ENCODE measurements at places on chromosomes 6 and 20.

- no peak for DNase-seq
These were observed 160.7 kb downstream of the FOXC1 start for GRCh38 chr6:1770435-1770843.

GRCh38 chr6:112130878-112131277 lies 43.5 kb downstream of the FAM229B start:
- DNase-seq, result no peak

- DNase-seq, result no peak
These were observed 152.3 kb upstream of the BEND6 start for GRCh38 chr6:56802584-56802983.

DNA sequence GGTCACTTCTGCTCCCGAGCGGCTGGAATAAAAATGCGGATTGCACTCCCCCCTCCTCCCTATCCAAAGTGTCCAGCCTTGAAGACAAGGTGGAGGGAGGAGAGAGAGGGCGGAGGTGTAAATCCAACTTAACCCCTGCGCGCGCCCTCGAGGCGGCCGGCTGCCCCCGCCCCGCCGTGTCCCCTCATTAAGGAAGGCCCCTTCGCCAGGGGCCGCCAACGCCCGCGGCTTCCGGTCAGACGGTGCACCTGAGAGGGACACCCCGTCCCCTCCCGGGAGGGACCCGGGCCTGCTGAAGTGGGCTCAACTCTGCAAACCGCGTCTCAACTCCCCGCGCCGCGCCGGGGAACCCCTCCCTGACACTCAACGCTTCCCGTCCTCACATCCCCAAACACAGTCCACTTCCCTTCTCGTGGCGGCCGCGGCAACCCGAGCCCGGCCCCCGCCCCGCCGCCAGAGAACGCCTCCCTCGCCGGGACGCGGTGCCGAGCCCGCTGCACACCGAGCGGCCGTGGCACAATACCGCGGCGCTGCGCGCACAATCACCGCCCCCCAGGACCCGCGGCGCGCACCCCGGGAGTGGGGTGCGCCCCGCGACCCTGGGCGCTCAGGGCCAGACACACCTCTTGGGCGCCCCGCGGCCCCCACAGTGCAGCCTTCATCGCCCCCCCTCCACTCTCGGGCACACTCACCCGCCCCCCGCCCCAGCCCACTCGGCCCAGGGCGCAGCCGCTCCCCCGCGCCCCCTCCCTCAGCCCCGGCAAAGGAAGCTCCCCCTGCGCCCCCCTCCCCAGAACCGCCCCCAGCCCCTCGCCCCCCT lies 102.5 kb downstream of the NOL4L start:
- DNase-seq, result no peak

DNA sequence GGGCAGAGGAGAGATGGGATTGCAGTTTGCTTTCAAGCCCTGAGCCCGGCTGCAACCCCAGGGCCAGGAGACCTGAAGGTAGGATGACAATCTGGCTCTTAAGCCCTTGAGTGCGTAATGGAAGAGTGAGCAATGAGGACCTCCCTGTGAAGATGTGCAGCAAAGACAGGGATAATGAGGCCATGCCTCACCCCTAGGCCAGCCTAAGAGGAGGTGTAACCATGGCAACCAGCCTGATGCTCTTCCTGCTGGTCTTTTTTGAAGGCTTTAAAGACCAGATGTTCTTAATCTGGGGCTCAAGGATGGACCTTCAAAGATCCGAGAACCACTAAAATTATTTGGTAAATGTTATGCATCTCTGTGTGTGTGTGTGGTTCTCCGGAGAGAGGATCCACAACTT lies 8.2 kb downstream of the ARHGAP40 start:
- no peak for DNase-seq

DNA sequence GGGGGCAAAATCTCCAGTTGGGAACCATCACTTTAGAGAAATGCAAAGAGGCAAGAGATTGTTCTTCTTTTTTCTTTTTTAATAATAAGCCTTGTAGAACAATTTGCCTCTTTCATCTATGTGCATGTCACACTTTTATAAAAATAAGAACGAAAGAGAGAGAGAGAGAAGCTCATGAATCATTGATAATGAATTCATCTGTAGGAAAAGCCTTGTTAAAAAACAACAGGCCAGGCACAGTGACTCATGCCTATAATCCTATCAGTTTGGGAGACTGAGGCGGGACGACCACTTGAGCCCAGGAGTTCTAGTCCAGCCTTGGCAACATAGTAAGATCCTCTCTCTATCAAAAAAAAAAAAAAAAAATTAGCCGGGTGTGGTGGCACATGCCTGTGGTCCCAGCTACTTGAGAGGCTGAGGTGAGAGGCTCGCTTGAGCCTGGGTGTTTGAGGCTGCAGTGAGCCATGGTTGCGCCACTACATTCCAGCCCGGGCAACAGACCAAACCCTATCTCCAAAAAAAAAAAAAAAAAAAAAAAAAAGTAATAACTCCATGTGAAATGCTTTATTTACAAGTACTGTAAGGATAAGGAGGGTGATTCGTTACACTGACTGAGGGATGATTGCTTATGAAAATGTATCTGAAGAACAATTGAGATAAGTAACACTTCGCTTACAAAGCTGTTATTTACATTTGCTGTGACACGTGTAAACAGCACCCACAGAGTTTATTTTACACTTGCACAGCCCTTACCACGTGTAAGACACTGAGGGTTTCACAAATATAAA lies 6.0 kb downstream of the CCN5 start:
- DNase-seq, result no peak

GRCh38 chr6:15303920-15304291 lies 58.0 kb downstream of the JARID2 start:
- no peak for DNase-seq

DNA sequence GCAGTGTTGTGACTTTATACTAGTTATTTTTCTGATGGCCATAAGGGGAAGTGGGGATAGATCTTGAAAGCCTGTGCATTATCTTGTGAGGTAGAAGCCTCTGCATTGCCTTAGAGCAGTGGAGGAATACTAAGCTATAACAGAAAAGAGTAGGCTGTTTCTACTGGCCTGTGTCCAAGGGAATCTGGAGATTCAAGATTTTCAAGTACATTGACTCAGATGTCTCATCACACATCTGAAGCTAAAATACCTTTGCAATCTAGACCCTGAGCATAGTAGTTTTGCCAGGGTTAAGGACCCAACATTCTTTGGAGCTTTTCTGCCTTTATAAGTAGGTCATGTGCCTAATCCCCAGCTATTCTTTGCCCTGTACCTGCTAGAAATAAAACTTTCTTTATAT lies 272.3 kb downstream of the TENT5A start:
- no peak for DNase-seq

- no peak for DNase-seq
These were observed 41.0 kb downstream of the NINL start for GRCh38 chr20:25544311-25544710.

DNA sequence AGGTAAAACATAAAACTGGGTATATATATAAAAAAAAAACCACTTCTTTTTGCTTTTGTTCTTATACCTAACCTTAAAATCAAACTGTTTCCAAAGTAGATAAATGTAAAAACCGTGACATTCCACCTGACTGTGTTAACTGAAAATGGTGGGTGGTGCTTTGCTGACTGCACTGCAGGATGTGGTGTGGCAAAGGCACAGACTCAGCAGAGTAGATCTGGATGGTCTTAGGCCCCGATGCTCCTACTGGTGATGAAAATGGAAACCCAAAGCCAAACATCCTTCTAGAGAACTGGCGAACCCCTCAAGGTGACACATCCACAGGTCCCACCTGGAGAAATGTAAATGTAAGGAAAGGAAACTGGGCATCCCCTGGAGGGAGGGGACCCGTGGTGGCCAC lies 8.9 kb downstream of the TGIF2 start:
- no peak for DNase-seq

- DNase-seq, result peak; percentile 38
These were observed 45.9 kb downstream of the ZNF217 start for GRCh38 chr20:53547664-53548239.

DNA sequence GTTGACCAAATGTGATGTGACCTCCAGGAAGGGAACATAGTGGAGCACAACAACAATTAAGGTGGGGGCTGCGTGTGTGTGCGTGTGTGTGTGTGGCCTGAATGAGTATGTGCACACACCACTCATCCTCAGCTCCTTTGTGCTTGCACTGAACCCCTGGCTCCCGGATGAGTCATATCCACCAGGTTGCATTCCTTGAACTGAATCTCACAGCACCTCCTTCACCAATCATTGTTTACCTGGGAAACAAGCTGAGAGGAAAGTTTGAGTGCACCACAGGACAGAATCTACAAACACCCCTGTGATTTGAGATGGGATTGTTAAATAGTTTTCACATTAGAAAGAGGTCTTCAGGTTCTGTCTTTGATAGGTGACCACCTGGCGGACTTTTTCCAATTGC lies 33.7 kb upstream of the GPR6 start:
- DNase-seq, result no peak

DNA sequence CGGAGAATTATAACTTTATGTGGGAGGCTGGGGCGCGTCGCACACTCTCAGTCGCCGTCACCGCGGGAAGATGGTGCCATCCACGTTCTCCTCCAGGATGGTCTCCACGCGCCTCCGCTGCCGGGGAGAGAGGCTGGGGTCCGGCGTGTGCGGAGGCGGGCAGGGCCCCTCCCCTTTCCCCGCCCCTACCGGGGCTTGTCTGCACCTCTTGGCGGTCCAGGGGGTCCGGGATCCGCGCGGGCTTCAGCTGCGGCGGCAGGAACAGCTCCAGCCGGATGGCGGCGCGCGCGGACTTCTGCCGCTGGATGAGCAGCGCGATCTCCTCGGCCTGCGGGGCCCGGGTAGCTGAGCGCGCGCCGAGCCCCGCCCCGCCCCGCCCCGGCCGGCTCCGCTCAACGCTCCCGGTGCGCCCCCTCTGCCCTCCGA lies 807 bp downstream of the LKAAEAR1 start:
- DNase-seq, result no peak

DNA sequence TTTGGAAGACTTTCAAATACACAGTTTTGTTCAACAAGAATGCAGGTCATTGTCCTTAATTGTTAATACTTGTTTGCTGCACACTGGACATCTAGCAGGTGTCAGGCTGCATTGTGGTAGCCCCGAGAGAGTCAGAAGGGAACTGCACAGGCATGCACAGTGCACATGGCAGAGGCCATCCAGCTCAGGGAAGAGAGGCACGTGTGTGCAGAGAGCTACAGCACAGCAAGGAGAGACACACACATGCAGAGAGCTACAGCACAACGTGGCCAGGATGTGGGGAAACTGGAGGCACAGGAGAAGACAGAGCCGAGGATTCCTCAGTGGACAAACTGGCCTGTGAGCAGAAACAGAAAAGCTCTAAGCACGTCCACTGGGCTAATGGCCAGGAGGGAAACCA lies 272.0 kb downstream of the SMOC2 start:
- DNase-seq, result no peak

DNA sequence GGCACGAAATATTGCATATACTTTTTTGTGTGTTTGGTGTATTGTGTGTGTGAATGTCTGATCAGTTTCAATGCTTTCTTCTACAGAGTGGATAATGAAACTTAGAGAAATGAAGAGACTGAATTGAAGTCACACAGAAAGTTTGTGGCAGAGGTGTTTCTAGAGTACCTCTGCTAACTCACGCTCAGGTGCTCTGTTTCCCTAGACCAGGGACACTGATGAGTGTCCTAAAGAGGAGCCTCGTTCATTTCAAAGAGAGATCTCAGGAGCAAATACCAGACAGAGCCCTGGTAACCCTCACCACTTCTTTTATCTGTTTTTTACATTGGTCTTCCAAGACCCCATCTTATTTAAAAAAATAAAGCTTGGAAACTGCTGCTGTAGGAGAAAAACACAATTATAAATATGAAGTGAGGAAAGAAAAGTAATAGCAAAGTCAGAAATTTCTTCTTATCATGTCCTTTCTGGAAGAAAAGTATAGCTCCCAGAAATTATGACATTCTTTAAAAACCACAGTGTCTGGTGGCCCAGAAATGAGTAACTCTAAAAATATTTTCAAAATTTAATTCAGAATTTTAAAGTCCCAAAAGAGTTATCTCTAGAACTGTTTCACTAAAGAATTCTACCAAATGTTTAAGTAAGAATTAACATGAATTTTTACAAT lies 720.6 kb downstream of the RFPL4B start:
- DNase-seq, result no peak

- DNase-seq, result no peak
These were observed 32.1 kb downstream of the PKIG start for GRCh38 chr20:44614525-44614924.

DNA sequence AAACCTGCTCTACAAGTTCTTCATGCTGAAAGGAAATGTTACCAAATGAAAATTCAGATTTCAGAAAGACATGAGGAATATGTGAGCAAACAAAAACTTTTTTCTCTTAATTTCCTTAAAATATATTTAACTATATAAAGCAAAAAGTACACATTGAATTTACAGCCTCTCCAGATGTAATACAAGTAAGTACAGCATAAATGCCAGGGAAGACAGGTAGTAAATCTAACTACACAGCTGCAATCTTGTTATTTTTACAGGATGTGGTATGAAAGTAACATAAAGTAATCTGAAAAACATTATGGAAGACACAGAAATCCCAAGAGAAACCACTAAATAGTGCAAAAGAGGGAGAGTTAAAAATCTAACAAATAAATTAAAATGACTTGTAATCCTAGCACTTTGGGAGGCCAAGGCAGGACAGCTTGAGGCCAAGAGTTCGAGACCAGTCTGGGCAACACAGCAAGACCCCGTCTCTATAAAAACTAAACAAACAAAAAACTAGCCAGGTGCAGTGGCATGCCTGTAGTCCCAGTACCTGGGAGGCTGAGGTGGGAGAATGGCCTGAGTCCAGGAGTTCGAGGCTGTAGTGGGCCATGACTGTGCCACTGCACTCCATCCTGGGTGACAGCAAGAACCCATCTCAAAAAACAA lies 50.7 kb downstream of the FAM8A1 start:
- DNase-seq, result no peak

GRCh38 chr20:18858816-18859215 lies 45.2 kb downstream of the SCP2D1 start:
- no peak for DNase-seq

GRCh38 chr20:12849225-12849910 lies 159.4 kb upstream of the SPTLC3 start:
- DNase-seq, result no peak

DNA sequence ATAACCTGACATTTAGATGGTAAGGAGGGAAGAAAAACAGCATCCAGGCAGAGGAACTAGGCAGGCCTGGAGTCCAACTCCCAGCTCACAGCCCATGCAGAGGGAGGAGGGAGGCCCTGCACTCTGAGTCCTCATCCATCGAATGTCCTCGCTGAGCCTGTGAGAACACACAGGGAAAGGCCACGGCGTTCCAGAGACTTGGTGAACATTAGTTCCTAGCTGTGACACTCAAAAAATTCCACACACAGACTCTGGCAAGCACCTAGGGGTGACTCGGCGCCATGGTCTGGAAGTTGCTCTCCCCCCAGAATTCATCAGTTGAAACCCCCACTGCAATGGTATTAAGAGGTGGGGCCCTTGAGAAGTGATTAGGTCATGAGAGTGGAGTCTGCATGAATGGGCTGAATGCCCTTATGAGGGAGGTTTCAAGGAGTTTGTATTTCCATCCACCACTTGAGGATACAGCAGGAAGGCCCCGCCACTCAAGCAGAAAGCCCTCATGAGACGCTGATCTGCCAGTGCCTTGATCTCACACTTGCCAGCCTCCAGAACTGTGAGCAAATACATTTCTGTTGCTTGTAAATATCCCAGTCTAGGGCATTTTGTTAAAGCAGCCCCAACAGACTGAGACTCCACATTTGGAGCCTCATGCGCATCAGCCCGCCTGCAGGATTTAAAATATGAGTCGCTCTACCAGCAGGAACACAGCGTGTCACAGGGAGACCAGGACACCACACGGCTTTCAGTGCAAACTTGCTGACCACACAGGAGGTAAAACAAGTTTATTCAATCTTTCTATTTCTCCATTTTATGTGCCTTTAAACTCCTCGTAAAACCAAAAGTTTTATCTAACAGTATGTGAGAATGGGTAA lies 73.9 kb downstream of the WDR27 start:
- DNase-seq, result no peak

All from H54 (cell line).